Omental fat pad (tissue), 4 donors: ENCODE measurements at places on chromosomes 3 and 15. TPM values are rescaled to one million over a fixed set of nuclear protein-coding genes. Genes with fewer than 3 reads are reported as not detected.

The TPRG1 gene
- total RNA-seq, result 7.1 TPM

The LAMB2 gene
- total RNA-seq, result 334 TPM

The PLXND1 gene
- total RNA-seq, result 364 TPM

The GPR27 gene
- total RNA-seq, result 0.84 TPM

The EHHADH gene
- total RNA-seq, result 6.3 TPM
